Caki2 (cell line): ENCODE measurements at places on chromosomes 2 and 18.
A peak's percentile ranks its signal among the peaks of the same experiment; 100 is the strongest.

GRCh38 chr2:233449921-233450863, 95.9 kb downstream of the DGKD start:
- no peak for DNase-seq

DNA sequence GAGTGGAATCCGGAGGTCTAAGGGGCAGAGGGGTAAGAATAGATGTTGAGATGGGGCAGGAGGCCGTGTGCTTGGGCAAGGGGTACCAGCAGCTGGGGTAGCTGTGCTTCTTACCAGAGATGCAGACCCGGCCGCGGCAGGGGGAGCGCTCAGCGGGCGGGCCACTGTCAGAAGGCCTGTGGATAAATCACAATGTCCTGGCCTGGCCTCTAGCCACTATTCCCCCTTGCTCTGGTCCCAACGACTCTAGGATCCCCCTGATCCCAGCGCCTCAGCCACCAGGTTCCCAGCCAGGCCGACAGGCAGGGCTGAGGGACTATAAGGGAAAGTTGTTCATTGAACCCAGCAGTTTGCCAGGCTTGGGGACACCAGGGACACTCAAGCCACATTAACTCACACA, 9.0 kb downstream of the WDR54 start:
- no peak for DNase-seq

- peak; percentile 89 for DNase-seq
These were observed at the start of gene MBOAT2 for GRCh38 chr2:9003616-9004337. Gene MBOAT2 (minus strand): TSS chr2:9003684. CDS start chr2:9003614, 70 bp downstream.

- peak; percentile 48 for DNase-seq
These were observed 33.4 kb upstream of the KLHL29 start for GRCh38 chr2:23351388-23352141.

GRCh38 chr2:20185176-20186022, 39.5 kb downstream of the SDC1 start:
- peak; percentile 61 for DNase-seq

GRCh38 chr2:226443112-226443511, 356.5 kb downstream of the IRS1 start:
- no peak for DNase-seq

GRCh38 chr2:107062599-107063220, 176.7 kb upstream of the ST6GAL2 start:
- no peak for DNase-seq

DNA sequence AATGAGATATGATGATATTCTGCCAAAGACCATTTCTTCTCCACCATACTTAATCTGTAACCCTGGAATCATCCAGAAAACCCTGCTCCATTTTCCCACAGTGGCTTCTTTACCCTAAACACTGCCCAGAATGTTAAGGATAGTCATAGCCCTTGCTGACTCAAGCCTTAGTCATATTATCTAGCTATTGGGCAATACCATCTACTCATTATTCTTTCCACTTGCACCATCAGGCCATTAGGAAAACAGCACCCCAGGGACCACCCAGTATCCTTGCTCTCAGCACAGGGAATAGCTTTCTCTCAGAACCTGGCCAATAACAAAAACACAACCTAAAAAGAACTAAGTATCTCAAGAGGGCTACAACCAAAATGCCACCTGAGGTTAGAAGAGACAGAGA, 445.7 kb upstream of the SLC14A2 start:
- peak; percentile 35 for DNase-seq

GRCh38 chr2:154280543-154280942, 408.8 kb downstream of the GALNT13 start:
- no peak for DNase-seq

- DNase-seq = no peak
These were observed 23.8 kb upstream of the TTC39C start for GRCh38 chr18:23990474-23991410.

- no peak for DNase-seq
These were observed 12.4 kb downstream of the IGFBP2 start for GRCh38 chr2:216645636-216645950.

DNA sequence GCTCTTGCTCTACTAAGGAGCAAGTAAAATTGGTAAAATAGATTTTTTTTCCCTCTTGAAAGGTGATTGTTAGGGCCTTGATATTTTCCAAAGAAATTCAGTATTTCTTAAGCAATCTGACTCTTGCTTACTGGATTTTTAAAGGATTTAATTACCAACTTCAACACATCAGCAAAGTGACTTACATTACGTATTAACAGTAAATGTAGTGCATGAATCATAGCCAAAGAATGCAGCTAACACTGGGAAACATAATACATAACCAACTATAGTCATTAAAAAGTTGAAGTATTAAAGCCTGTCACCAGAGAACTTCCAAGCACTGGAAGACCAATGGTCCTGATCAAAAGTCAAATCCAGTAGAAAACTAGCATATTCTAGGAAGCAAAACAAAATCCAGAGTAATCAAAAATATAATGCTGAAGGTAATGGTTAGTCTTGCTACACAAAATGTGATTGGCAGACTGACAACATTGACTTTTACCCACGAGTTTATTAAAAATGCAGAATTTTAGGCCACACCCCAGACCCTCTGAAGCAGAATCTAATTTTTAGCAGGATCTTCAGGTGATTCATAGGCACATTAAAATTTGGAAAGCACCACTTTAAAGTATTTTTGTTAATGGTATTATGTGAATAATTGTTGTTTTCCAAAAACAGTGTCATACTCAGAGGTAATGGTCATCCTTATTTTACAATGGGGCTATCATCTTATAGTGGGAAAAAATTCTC, 31.8 kb upstream of the CAVIN2 start:
- peak; percentile 69 for DNase-seq

- DNase-seq = no peak
These were observed 49.6 kb upstream of the RBM44 start for GRCh38 chr2:237749002-237749401.
